ENCODE measurements at places on chromosomes 1 and 21.

DNA sequence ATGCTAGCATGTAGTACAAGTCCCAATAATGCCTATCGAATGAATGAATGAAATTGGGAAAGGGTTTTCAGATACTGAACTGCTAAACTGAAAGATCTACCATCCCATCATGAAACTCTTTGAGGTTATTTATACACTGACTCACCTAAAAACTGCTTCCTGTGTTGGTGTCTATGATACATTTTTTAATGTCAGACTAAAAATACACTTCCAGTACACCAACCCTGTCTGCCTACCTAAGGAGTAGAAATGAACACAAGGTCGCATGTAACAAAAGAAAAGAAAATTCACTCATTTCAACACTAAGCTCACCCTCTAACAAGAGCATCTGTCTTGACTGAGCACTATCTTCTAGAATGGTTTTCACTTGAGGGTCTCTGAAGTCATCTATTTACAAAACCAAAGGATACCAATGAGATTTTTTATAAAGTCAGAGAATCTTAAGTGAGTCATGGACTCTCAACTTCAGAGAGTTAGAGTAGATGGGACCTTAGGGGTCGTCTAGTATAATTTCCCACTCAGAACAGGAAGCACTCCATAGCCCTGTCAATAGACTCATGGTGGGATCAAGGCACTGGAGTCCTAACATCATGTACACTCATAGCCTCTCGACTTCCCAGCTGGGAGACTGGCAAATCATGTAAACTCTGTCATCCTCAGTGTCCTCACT, 53.4 kb downstream of the WLS start:
- no peak overlapping the region for H3K27ac ChIP-seq
- no peak overlapping the region for H3K4me3 ChIP-seq
- no peaks in the 10 kb centered on the region for H3K27me3 ChIP-seq
- H3K36me3 ChIP-seq, result no peaks in the 10 kb centered on the region
- DNase-seq, result no peak
- peaks cover 3% of the 10 kb centered on the region for H3K4me1 ChIP-seq

DNA sequence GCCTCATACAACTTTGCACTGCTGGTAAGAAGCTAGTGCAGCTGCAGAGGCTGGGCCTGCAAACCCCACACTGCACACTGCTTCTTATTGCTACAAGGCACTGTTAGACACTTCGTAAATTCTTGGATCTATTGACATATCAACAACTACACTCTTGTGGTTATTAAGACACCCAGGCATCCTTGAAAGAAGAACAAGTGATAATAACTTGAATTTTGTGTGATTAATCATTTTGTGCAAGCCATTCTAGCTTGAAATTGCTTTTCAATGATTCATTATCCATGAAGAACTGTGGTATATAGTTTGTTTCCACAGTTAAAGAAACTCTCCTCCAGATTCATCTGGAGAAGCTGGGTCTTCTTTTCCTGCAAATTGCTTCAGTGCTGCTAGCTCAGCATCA, 33.7 kb upstream of the IFI44L start:
- H3K4me1 ChIP-seq, result no peaks in the 10 kb centered on the region
- no peak overlapping the region for H3K4me3 ChIP-seq
- H3K36me3 ChIP-seq, result no peaks in the 10 kb centered on the region
- no peak for DNase-seq

DNA sequence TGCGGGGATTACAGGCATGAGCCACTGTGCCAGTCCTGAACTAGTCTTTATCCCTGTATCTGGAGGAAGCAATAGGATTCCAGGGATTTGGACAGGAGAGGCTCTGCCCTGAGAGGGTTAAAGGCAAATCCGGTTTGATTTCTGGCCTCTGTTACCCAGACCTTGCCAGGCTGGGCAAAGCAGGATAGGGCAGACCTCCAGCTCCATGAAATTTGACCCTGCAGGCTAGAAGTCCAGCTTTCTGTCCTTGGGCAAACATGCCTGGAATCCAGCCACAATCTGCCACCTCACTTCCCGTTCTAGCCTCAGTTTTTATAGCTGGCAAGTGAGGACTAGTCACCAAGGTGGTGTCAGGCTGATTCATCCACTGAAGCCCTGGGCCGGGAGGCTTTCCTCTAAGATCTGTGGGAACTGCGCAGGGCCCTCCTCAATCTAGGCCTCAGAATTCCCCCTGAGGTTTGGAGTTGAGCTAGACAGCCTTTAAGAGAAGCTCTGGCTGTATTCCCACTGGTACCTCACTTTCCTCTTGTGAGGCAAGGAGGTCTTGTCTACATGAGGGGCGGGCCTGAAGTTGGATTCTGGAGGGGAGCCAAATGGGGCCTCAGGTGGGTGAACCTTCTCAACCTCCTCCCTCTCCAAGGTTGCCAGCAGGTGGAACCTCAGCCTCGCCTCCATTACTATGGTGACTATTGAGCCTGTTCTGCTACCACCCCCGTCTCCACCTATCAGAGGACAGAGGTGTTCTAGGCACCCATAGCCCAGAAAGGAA, 7.0 kb upstream of the P3R3URF start:
- peak overlapping the region; percentile 91 for H3K27ac ChIP-seq
- H3K4me3 ChIP-seq, result no peak overlapping the region
- H3K36me3 ChIP-seq, result no peaks in the 10 kb centered on the region
- no peaks in the 10 kb centered on the region for H3K4me1 ChIP-seq

DNA sequence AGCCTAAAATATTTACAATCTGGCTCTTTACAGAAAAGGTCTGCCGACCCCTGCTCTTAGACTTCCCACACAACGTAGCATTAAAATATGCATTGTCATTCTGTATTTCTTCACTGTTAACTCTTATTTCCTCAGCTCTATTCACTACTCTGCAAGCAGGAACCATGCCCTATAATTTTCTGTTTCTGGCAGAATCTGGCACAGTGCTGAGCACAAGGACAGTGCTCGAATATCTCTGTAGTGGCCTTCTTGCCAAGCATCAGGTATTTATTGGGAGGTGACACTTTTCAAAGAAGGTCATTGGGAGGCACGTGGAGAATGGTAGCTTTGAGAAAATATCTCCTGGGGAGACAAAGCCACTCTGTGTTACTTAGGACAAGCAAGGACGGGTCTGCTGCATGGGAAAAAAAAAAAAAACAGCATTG, 77.9 kb downstream of the PSMG1 start:
- H3K27ac ChIP-seq, result peak overlapping the region; percentile 86
- H3K4me3 ChIP-seq, result no peak overlapping the region
- no peaks in the 10 kb centered on the region for H3K36me3 ChIP-seq
- H3K4me1 ChIP-seq, result no peaks in the 10 kb centered on the region
- H3K27me3 ChIP-seq, result no peaks in the 10 kb centered on the region

GRCh38 chr1:51750218-51750617, 128.3 kb downstream of the NRDC start:
- H3K4me3 ChIP-seq, result no peak overlapping the region
- no peak for DNase-seq
- H3K4me1 ChIP-seq, result no peaks in the 10 kb centered on the region
- H3K36me3 ChIP-seq, result no peaks in the 10 kb centered on the region
- no peak overlapping the region for H3K27ac ChIP-seq

Measured in breast epithelium (tissue), 4 donors.